Forelimb muscle (tissue), 1 donor: ENCODE measurements at places on chromosomes 5 and 9. TPM values are rescaled to one million over a fixed set of nuclear protein-coding genes. Genes with fewer than 3 reads are reported as not detected.
A peak's percentile ranks its signal among the peaks of the same experiment; 100 is the strongest.

- DNase-seq, result no peak
Measured at GRCh38 chr5:116451905-116452450, 122.6 kb downstream of the SEMA6A start.

DNA sequence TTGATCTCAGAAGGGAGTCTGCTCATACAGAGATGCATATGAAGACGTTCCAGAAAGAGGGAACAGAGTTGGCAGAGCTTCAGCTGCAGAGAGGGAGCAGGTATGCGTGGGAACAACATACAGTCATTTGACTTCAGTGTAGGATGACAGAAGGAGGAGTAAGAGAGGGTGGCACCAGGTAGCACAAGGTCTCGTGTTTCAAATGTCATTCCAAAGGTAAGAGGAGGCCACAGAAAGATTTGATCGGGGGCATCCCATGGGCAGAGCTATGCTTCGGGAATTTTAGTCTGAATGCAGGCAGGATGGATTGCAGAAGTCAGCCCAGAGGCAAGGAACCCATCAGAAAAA lies 367.1 kb downstream of the CDK5RAP2 start:
- no peak for DNase-seq

- no peak for DNase-seq
Measured at GRCh38 chr9:13675638-13676000, 396.1 kb upstream of the MPDZ start.

DNA sequence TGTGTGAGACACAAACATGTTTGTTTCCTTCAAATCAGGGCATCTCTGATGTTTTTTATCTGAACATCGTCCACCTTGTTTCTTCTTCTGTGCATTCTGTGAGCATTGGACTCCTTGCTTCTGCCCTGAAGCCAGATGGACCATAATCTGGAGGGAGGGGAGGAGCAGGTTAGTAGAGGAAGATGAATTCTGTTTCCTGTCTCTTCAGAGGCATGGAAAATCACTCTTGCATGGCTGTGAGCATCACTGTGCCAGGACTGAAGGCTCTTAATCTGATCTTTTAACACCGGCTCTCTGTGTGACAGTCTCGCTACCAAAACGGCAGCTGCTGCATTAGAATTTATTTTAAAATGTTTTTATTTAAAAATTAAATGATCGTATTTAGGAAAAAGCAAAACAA lies 43.3 kb downstream of the TLE4 start:
- no peak for DNase-seq

DNA sequence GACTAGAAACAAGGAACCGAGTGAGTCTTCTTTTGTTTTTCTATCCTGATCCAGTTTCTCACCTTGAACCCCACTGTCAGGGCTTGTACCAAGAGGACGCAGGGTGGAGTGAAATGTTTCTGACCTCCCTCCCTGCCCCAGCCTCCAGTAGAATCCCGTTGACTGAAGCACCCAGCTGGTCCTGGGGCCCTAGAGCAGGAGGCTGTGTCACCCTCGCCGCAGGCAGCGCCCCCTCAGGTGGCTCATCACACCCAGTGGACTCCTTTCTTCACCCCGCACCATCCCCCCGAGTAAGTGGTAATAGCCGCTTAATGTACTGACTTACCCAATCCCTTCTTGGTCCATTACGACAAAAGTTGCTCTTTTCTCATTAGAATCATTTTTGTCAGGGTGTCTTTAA lies 53.8 kb downstream of the MVB12B start:
- no peak for DNase-seq

DNA sequence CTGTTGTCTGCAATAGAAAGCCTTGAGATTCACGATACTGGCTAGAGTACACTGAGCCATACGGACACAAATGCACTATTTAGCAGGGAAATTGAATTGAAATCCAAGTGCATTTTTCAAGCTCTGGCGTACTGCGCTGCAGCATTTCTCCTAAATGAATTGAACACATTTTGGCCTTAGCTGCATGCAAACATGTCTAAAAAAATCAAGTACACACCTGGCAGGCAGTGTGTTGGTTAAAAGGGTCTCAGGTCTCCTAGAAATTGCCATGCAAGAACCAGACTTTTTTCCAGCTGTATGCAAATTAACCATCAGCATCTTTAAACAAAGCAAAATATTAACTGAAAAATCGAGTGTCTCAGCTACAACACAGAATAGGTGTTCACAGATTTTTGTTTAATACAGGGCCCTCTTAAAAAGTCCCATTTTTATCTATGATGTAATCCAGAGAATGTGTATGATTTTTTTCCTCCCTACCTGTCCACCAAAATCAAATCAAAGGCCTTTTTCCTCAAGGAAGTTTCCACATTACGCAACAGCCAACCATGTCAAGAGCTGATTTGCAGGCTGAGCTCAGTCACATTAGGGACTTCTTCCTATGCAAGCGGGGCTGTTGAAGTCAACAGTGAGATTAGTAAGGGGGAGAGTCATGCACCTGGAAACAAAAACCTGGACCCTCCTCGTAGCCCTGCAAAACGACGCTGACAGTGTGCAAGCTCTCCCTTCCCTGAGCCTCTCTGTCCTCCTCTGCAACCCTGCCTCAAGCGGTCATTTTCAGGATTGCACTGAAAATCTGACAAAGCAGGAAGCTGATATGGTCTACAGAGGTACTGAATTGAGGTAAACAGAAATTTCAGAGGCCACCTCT lies 14.1 kb upstream of the SFXN1 start:
- no peak for DNase-seq

GRCh38 chr5:16538006-16538405 lies 72.4 kb upstream of the ZNF622 start:
- no peak for DNase-seq

- DNase-seq, result no peak
Measured at GRCh38 chr9:86867804-86868313, 79.4 kb downstream of the GAS1 start.

GRCh38 chr9:104073770-104074133 lies 20.4 kb upstream of the SMC2 start:
- DNase-seq, result no peak

DNA sequence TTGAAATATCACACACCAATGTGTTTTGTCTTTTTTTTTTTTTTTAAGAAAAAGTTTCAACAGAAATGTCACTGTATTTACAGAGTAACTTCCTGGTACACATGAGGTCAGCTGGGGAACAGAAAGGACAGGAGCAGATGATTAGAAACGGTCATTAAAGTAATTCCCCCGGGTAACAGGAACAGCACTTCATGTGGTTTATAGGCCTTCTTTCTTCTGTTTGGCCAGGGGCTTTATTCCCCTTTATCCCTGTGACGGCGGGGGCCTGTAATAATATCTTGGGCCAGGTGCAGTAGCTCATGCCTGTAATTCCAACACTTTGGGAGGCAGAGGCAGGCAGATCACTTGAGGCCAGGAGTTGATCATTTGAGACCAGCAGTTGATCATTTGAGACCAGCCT lies 30.5 kb upstream of the MSH3 start:
- DNase-seq, result no peak

DNA sequence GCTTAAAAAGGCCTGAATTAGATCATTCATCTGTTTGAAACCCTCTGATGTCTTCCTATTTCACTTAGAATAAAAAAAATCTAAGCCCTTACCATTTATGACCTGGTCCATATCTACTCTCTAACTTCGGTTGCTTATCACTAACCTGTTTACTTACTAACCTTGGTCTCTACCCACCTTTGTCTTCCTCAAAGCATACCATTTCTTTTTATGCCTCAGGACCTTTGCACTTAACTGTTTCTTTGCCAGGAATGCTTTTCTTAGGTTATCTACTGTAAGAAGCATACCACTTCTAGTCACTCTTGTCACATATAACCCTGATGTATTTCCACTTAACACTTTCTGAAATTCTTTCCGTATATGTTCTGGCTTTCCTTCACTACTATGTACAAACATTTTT lies 67.0 kb downstream of the UHRF2 start:
- no peak for DNase-seq

DNA sequence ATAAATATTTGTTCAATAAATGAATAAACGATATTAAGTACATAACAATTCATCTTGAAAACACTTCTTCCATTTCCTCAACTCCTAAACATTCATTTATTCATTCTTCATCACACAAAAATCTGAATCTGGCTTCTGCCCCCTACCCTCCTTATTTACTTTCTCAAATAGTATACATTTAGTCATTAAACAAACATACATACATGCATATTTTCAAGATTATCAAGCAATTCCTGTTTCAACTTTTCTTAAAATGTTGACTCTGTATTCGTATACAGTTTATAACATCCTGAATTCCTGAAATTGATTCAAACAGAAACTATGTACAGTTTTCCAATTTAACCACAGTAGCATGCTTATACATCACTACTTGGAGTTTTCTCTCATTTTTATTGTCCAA lies 129.0 kb downstream of the MUSK start:
- DNase-seq, result no peak

DNA sequence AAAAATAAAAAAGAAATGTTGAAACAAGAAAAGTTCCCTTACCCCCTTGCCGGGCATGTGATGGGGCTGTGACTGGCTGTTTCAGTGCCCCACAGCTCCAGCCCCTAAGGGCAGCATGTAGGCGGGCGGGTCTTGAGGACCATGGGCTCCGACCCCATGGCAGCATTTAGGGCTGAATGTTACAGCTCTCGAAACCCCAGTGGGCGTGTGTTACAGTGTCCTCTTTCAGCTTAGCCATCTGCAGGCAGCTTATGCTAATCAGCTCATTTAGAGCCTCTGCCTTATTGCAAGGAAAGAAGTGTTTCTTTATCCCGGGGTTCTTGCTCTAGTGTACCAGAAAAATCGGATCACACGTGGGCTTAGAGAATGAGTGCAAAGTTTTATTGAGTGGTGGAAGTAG lies 497.4 kb upstream of the CYLC2 start:
- no peak for DNase-seq

DNA sequence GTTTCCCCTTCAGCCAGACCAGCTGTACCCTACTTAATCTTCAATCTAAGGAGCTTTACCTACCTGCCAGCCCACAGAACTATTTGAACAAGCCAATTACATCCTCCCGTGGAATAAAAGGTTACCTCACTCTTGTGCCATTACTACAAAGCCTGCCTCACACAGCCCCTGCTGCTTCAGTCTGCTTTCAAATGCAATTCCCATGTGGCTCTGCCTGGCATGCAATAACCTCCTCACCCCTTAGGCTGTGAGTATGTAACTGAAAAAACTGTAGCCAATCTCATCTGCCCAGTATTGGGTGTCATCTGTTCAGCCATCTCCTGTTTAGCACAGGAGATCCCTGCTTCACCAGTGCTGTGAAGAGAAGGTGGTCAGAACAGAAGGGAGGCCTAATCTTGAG lies 6.1 kb upstream of the GCNT1 start:
- DNase-seq, result no peak

DNA sequence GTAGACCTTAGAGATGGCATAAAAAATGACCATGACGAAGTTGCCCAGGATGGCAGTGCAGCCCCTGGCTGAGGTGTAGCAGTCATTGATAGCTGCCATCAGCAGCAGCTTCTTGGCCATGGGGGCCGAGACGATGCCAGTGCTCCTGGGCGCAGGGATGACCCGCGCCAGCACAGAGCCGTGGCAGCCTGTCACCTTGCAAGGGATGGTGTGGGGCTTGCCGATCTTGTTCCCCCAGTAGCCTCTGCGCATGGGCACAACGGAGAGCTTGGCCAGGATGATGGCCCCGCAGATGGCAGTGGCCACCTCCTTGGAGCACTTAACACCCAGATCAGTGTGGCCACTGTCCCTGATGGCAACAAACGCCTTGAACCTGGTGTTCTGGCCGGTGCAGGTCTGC lies 2.1 kb upstream of the PGGT1B start:
- no peak for DNase-seq

- peak; percentile 11 for DNase-seq
Measured at GRCh38 chr5:69368458-69369339, 621 bp downstream of the AK6 start.

CDC20B gene
- not detected for polyA plus RNA-seq

TSSK1B gene
- 0.13 TPM for polyA plus RNA-seq

MEIKIN gene
- polyA plus RNA-seq, result not detected

FOXD4 gene
- 2.0 TPM for polyA plus RNA-seq

CLINT1 gene
- 60.5 TPM for polyA plus RNA-seq
